ENCODE measurements at places on chromosomes 5 and 9. TPM values are rescaled to one million over a fixed set of nuclear protein-coding genes. Genes with fewer than 3 reads are reported as not detected.

The NCS1 gene
- total RNA-seq = 19.0 TPM

The CXCL14 gene
- not detected for total RNA-seq

The OXCT1 gene
- total RNA-seq = 13.4 TPM

The CD274 gene
- 5.1 TPM for total RNA-seq

The FRMD3 gene
- 3.7 TPM for total RNA-seq

The ARHGEF39 gene
- total RNA-seq = 0.18 TPM

The SPINK13 gene
- not detected for total RNA-seq

The SPATA31D4 gene
- not detected for total RNA-seq

The GABBR2 gene
- 0.32 TPM for total RNA-seq

The PCDHGA12 gene
- total RNA-seq = 27.1 TPM

The IRX2 gene
- 0.72 TPM for total RNA-seq

The TUSC1 gene
- total RNA-seq = 7.4 TPM

The SPIN1 gene
- total RNA-seq = 35.8 TPM

The PLCXD3 gene
- 20.9 TPM for total RNA-seq

The ZNF618 gene
- total RNA-seq = 4.4 TPM

The TGFBR1 gene
- total RNA-seq = 12.1 TPM

The CDC42SE2 gene
- 16.2 TPM for total RNA-seq

The IFT74 gene
- 8.1 TPM for total RNA-seq

The PCDH12 gene
- 9.2 TPM for total RNA-seq

The SELENOP gene
- total RNA-seq = 25.3 TPM

The ENTREP1 gene
- 0.81 TPM for total RNA-seq

The MLANA gene
- total RNA-seq = not detected

The AK6 gene
- total RNA-seq = 15.2 TPM

The ANKRD33B gene
- total RNA-seq = 4.4 TPM

The ADCY2 gene
- not detected for total RNA-seq

The SARDH gene
- 25.9 TPM for total RNA-seq

The SPINK9 gene
- total RNA-seq = not detected

The PIP5K1B gene
- not detected for total RNA-seq

The GPX8 gene
- 140 TPM for total RNA-seq

The UBE2QL1 gene
- not detected for total RNA-seq

The SECISBP2 gene
- total RNA-seq = 22.0 TPM

The INSYN2B gene
- 15.7 TPM for total RNA-seq

The COL15A1 gene
- total RNA-seq = 6.2 TPM

The REEP2 gene
- total RNA-seq = 8.3 TPM

The STRBP gene
- total RNA-seq = 1.4 TPM

The IQGAP2 gene
- 5.8 TPM for total RNA-seq

The KCTD16 gene
- total RNA-seq = 0.90 TPM

The HRCT1 gene
- 1.4 TPM for total RNA-seq

The SPACA9 gene
- 3.4 TPM for total RNA-seq

The BTNL8 gene
- total RNA-seq = not detected

The RUFY1 gene
- 24.0 TPM for total RNA-seq

The DOCK8 gene
- 0.36 TPM for total RNA-seq

The SPINK5 gene
- not detected for total RNA-seq

The KCNMB1 gene
- total RNA-seq = not detected

The MIER3 gene
- 12.1 TPM for total RNA-seq

The QRFP gene
- not detected for total RNA-seq

The HEMGN gene
- total RNA-seq = not detected

The PCDHGA10 gene
- total RNA-seq = 5.0 TPM

The LRRC70 gene
- 0.97 TPM for total RNA-seq

The FCN2 gene
- not detected for total RNA-seq

The ANKRD20A1 gene
- total RNA-seq = under 0.01 TPM

The AGPAT2 gene
- total RNA-seq = 90.6 TPM

The NEUROG1 gene
- total RNA-seq = not detected

The MARVELD2 gene
- 0.32 TPM for total RNA-seq

The SEMA6A gene
- total RNA-seq = 8.9 TPM

The TAS2R1 gene
- total RNA-seq = not detected

The DTWD2 gene
- 1.9 TPM for total RNA-seq

The ADAMTS13 gene
- total RNA-seq = 1.5 TPM

The TMEM215 gene
- total RNA-seq = not detected

Data from cardiac atrium fibroblast (primary cell).